ENCODE measurements at places on chromosomes 2 and 18.

DNA sequence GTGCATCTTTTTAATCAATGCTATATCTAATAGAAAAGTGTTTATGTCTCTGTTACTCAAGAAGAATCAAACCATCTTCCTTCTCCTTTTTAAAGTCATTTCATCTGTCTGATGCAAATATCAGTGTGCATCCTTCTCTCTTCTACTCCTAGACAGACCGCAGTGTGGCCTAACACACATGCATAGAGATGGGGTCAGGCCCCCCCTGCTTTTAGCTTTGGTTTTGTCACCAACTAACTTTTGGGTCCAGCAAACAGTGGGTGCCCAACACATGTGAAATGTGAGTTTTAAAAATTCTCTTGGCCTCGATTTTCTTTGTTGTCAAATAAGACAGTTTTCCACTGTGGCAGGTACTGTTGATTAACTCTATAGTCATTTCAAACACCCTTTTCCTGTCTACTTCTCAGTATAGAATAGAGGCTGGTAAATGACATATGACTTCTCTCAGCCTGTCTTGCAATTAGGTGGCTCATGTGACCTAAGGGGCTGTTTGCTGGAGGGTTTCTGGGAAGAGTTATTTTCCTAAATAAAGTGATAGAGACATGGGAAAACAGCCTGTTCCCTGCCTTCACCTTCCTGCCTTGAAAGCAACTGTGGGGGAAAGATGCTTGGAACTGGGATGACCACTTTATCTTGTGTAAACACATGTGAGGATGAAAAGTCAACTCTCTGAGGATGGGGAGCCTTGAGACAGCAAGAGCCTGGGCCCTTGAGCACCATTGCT, 65.7 kb upstream of the DARS1 start:
- no peak for DNase-seq

GRCh38 chr2:46878240-46878877, 37.2 kb downstream of the MCFD2 start:
- DNase-seq: no peak

DNA sequence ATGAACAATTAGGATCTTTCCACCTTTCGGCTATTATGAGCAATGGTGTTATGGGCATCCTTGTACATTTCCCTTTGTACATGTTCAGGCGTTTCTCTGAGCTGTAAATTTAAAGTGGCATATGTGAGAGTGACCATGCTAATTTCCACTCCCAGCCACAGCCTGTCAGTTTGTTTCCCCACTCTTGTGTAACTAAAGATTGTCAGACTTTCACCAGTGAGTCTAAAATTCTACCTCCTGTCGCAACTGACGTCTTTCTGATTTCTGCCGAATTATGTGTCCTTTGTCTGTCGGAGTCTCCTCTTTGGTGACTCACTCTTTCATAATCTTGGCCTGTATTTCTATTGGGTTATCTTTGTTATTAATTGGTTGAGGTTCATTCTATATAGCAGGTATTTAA, 50.7 kb downstream of the TRAPPC12 start:
- DNase-seq: no peak

GRCh38 chr2:197711578-197711977, 6.4 kb downstream of the MARS2 start:
- no peak for DNase-seq

- no peak for DNase-seq
These were observed 44.9 kb upstream of the TTC39C start for GRCh38 chr18:23969664-23970063.

DNA sequence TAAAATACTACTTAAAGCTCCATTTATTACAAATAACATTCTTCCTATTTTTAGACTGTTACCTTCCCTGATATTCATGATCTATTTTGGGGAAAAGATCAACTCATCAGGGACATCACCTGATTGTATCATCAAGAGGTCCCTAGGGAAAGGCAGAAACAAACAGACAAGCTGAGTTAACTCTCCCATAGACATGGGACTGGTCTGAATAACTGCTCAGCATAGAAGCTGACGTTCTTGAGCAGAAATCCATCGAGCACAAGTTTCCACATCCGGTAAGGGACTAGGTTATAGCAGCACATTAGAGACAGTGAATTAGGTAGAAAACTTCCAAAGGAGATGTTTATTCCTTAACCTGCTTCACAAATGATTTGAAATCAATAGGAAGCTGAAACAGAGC, 1100.4 kb upstream of the SLC39A10 start:
- DNase-seq: no peak

- no peak for DNase-seq
These were observed 55.6 kb downstream of the ITGB6 start for GRCh38 chr2:160144280-160144990.
